ENCODE measurements at places on chromosomes 3 and 15.
A peak's percentile ranks its signal among the peaks of the same experiment; 100 is the strongest.

DNA sequence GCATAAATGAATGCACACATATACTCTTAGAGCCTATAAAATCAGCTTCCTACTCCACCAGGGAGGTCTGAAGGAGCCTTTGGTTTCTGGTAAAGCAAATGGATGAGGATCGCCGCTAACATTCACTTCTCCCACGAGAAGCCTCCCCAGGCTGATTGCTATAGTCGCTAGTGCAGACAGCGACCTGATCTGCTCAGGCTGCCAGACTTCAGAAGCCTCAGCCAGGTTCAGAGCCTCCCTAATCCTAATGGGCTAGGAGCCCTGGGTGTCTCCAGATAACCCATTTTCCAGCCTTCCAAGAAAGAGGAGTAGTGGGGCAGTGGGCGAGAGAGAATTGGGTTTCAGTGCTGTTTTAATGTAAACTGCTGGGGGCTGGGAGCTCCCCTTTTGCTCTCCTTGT, 35.4 kb downstream of the TPM1 start:
- DNase-seq: no peak

DNA sequence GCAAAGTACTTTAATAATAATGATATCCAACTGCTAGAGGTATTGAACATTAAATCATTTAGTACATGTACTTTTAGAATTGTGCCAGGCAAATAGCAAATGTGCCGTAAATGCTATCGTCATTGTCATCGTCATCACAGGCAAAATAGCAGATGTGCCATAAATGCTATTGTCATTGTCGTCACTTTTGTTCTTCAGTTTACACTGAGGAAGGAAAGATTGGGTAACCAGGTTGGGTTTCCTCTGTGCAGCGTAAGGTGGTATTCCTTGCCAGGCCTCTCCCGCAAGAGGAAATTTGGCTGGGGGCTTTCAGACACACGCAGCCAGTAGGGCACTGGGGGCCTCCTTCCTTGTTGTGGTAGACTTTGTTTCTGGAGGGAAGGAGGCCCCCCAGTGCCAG, 26.4 kb downstream of the ABHD17C start:
- DNase-seq: no peak

DNA sequence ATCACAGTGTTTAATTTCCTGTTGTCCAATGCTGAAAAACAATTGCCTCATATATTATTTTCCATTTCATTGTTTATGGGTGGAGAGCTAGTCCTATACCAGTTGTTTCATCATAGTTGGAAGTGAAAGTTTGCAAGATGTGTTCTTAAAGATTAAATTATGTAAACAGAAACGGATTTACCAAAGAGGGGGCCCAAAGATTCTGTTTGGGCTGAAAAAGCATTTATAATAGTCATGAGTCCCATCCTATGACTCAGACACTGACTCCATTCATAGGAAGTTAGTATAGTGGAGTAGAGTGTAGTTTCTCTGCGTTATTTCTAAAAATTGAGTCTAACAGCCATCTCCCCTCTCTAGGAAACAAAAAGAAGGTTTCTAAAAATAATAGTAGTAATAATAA, 24.3 kb downstream of the NFKBIZ start:
- DNase-seq: no peak

- DNase-seq: no peak
These were observed 38.6 kb upstream of the NANOGP8 start for GRCh38 chr15:35123743-35124142.

- no peak for DNase-seq
These were observed 72.0 kb downstream of the CPN2 start for GRCh38 chr3:194279101-194279500.

- no peak for DNase-seq
These were observed 10.4 kb downstream of the SEMA6D start for GRCh38 chr15:47727676-47728075.

- DNase-seq: no peak
These were observed 42.9 kb downstream of the WNT7A start for GRCh38 chr3:13836658-13837587.

- DNase-seq: no peak
These were observed 31.3 kb upstream of the NFKBIZ start for GRCh38 chr3:101817992-101818391.

DNA sequence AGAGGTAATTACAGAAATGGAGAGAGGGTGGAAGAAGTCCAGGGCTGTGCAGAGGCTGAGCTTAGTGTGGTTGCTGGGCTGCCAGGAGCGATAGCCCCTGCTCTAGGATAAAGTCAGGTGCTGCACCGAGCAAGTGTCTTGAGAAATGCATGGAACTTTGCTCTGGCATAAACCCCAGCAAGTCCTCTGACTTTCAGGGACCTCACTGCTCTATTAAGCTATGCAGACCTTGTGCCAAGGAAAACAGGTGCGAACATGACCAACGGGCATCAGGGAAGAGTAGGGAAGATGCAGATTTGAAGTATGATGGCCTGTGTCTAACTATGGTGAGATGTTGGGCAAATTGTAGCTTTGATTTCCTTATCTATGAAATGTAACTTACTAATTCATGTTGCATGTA, 416.8 kb downstream of the NR2F2 start:
- DNase-seq: no peak

- no peak for DNase-seq
These were observed 37.4 kb upstream of the ARPP21 start for GRCh38 chr3:35601959-35602358.

GRCh38 chr3:51559411-51559888, 20.9 kb downstream of the RAD54L2 start:
- peak; percentile 46 for DNase-seq

- DNase-seq: peak; percentile 93
These were observed 77.1 kb downstream of the PDZRN3 start for GRCh38 chr3:73547427-73548248.

- DNase-seq: peak; percentile 88
These were observed 61.5 kb upstream of the GALNT15 start for GRCh38 chr3:16112910-16113504.

DNA sequence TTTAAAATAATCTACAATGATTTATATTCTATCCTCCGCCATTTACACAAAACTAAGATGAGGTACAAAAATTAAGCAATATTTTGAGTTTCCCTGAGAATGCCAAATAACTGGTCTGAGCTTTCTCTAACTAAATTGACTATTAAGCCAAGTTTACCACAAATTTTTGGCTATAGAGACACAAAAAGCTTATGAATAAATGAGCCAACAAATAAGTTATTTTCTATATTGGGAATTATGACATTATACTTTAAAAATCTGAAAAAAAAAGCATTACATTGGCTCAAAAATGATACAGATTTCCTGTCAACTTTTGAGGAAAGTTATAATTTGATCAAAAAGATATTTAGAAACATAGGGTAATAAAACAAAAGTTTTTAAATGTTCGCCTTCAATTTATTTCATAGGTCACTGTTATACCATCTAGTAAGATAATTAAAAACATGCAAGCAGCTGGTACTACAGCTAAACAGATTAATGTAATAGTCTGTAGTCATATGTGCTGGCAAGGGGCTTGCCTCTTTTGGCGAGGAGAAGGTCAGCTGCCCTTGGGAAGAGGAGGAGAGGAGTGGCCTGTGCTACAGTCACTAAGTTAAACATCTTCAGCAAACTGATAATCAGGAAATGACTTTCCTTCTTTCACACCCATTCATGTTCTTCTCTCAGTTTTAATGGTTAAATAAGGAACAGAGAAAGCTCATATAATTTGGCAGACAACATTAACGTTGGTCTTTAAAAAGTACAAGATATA, 318.5 kb downstream of the TBC1D5 start:
- DNase-seq: no peak

GRCh38 chr3:133836497-133837158, 31.0 kb downstream of the SRPRB start:
- no peak for DNase-seq

DNA sequence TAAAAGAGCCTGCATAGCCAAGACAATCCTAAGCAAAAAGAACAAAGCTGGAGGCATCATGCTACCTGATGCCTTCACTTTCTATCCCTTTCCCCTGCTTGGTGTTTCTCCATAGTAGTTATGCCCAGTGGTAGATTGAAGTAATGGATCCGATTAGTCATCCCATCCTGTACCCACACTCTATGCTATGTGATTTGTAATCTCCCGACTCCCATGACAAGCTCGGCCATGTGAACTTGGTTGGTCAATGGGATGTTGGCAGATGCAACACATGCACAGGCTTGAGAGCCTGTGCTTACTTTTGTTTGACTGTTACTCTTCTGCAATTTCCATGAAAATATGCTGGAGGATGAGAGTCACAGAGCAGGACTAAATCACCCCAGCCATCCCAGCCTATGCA, 334.9 kb upstream of the DPH6 start:
- no peak for DNase-seq

DNA sequence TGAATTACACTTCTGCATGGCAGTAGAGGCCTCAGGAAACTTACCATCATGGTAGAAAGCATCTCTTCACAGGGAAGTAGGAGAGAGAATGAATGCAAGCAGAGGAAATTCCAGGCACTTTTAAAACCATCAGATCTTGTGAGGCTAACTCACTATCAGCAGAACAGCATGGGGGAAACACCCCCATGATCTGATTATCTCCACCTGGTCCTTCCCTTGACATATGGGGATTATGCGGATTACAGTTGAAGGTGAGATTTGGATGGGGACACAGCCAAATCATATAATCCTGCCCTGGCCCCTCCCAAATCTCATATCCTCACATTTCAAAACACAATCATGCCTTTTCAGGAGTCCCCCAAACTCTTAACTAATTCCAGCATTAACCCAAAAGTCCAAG, 691.1 kb downstream of the SI start:
- DNase-seq: no peak

DNA sequence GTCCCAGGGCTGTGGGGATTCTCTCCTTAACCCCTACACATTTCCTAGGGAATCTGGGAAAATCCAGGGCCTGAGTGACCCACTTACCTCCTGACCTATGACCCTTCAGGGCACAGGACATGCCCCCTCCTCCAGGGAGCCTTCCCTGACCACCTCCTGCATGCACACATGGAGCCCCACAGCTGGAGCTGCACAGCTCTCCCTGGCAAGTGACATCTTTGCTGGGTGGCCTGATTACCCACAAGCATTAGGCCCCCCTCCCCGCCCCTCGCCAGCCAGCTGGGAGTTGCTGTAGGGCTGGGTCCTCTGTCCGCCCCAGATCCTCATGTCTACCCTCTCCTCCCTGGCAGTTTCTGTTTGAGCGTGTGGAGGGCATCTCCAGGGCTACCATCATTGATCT, 21.4 kb downstream of the HDAC11 start:
- DNase-seq: no peak

DNA sequence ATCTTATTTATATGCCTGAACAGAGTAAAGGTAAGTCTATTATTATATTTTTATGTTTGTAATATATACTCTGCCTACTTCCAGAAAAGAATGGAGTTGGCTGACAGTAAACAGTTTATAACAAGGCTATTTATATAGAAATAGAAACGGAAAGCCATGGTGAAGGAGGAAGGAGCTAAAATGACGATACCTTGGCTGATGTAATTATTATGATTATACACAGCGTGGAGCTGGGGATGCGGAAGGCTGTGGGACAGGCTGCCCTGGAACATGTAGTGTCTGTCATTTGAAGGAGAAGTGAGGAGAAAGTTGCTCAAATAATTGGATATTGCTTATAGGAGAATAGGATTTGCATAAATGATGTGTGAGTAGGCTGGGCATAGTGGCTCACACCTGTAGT, 37.8 kb downstream of the CEMIP start:
- DNase-seq: no peak

- no peak for DNase-seq
These were observed 102.1 kb upstream of the ETV5 start for GRCh38 chr3:186210852-186211500.

GRCh38 chr3:135117977-135118376, 322.9 kb downstream of the EPHB1 start:
- DNase-seq: no peak

DNA sequence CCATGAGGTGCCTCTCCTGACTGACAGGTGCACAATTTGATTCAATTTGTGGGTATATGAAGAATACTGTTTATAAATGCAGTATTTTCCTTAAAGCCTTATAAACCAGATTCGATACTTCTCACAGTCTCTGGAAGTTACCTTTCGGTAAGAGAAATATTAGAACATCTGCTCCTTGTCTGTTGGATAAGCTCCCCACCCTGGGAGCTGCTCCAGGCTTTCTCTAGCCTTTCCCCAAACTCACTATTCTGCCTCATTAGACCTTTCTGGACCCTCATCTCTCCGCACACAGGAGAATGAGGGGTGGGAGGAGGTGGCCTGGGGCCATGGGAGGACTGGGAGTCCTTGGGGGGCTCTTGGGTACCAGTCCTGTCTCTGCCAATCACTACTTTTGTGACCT, 59.8 kb upstream of the TBC1D21 start:
- DNase-seq: no peak

DNA sequence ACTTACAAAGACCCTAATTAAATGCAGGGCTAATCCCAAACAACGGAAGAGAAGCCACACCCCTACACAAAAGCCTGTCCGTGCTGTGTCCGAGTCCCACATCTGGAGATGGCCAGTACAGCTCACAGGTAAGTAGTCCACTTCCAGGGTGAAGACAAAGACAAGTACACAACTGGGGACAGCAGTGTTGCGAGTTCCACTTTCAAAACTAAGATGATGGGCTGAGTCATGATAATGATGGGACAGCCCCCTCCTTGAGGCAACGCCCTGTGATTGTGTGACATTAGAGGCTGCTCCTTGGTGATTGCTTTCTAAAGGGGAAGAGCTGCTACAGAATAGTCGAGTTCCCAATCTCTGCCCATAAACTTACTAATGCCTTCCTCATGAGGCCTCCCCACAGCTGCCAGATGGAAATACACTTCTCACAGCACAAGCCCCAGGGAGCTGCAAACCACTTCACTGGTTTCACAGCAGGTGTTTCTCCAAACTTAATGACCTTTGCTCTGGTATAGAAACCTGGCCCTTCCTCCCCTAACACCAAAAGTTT, 27.6 kb downstream of the RFT1 start:
- DNase-seq: no peak

DNA sequence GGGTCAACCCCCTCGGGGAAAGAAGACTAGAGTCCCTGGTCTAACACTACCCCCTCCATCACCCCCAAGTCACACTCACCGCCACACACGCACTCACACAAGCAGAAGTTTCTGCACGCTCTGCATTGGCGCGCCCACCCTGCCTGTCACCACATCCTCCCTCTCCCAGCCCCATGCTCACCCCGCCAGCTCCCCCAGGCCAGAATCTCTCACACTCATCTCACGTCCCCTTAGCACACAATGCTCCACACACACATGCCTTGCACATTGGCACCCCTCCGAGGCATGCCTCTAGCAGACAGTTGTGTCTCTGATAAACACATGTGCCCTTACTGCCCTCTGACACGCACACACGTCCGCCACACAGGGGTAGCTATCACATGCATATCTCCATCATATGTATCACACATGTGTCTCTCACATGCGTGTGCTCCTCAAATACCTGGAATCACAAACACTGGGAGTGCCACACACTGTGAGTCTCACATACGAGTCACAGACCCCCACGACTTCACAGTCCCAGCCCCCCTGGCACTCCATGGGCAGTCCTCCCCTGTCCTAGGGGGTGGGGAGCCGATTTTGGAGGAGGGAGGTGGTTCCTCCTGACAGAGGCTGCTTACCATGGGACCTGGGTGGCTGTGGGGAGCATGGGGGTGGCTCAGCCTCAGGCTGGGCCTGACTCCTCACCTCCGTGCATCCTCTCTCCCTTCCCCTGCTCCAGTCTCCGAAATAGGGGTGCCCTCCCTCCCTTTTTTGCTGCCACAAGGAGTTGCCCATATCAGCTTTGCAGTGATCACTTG, 898 bp downstream of the FBLN2 start:
- DNase-seq: no peak

- DNase-seq: peak; percentile 88
These were observed 2.2 kb downstream of the STRA6 start for GRCh38 chr15:74200412-74200815.

All from stromal cell of bone marrow (primary cell).